Motor neuron (in vitro differentiated cells): ENCODE measurements at places on chromosomes 7 and 10. TPM values are rescaled to one million over a fixed set of nuclear protein-coding genes. Genes with fewer than 3 reads are reported as not detected.

GRCh38 chr10:99827936-99828335 is 45.5 kb downstream of the ABCC2 start:
- ATAC-seq = no peak

NANOS1 gene
- total RNA-seq = 6.2 and 7.6 TPM in 2 replicates

- ATAC-seq = no peak
These were observed 283.0 kb downstream of the USP6NL start for GRCh38 chr10:11328264-11329061.

TDRD1 gene
- total RNA-seq = 0.14 and 0.15 TPM in 2 replicates

DNA sequence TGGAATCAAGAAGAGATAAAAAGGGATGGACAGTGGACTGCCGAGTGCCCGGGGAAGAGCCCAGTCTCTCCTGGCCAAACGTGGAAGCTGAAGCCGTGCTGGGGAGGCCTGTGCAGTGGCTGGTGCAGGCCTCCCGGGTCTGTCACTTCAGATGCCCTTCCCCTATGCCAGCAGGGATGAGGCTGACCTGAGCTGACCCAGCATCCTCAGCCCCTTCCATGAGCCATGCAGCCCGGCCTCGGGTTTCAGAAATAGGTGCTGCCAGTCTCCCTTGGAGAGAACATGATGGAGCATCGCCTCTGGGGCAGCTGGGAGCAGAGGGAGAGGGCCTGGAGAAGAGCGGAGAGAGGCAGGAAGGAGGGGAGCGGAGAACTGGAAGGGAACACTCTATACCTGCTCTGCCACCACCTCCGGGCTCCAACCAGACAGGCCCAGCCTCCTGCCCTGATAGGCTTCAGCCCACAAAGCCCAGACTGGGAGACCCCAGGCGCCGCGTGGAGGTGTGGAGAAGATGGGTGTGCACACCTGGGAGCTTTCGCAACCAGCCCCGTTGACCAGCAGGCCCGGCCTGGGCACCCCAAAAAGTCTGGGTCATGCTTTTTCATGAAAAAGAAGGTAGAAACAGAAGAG is 68.6 kb upstream of the PPP2R2D start:
- ATAC-seq = no peak

GRCh38 chr10:22849077-22849805 is 78.6 kb upstream of the ARMC3 start:
- ATAC-seq = peak; percentile 99

ITPRID1 gene
- total RNA-seq = 0.41 and 0.70 TPM in 2 replicates

DNA sequence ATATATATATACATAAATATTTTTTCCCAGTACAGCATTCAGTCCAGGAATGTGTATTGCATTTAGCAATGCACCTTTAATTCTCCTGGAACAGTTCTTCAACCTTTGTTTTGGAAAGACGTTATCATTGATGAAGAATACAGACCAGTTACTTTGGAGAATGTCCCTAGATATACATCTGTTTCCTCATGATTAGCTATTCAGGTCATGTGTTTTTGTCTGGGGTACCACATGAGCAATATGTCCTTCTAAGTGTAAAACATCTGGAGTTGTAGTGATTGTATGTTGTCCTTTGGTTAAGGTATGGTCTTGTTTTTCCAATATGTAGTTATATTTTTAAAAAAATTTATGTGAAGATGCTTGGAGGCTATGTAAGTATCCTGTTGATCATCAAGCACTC is 10.2 kb downstream of the BZW2 start:
- ATAC-seq = no peak

LIPJ gene
- 0.05 and 0.36 TPM in 2 replicates for total RNA-seq

DNA sequence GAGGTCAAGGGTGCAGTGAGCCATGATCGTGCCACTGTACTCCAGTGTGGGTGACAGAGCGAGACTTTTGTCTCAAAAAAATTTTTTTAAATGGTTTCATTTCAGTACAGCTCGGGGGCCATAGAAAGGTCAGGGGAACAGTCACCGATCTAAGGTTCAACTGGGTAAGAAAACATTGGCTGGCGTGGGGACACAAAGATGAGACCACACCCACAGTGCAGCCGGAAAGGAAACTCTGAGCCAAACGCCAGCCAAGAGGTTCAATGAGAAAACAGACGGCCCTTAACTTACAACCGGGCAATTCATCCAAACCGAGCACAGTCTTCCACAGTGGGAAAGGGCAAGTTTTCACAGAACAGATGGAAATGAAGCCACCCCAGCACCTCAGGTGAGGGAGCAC is 65.1 kb downstream of the SLC37A3 start:
- ATAC-seq = peak; percentile 47

DNA sequence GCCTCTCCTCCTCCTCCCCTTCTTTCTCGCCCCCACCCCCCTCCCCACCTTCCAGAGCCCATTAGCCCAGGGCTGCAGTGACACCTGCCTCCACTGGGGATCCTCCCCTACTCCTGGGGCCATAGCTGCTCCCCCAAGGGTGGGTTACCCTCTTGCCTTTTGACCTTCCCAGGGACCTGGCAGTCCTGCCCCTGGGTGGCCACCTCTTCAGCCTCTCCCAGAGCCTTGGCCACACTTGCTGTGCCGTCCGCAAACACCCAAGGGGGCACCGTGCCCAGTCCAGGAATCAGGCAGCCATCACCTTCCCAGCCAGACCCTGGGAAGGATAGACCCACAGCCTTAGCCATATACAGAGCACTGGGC is 19.8 kb upstream of the CLDN4 start:
- no peak for ATAC-seq

FGL2 gene
- total RNA-seq = 24.1 and 40.2 TPM in 2 replicates

IQUB gene
- 0.46 and 0.48 TPM in 2 replicates for total RNA-seq

GRCh38 chr10:77446700-77447099 is 190.9 kb downstream of the KCNMA1 start:
- no peak for ATAC-seq

NFE2L3 gene
- 9.9 and 11.9 TPM in 2 replicates for total RNA-seq

GRCh38 chr7:110975486-110975885 is 115.4 kb upstream of the LRRN3 start:
- peak; percentile 27 for ATAC-seq

- no peak for ATAC-seq
These were observed 137.9 kb downstream of the KLF6 start for GRCh38 chr10:3647074-3647473.

GRCh38 chr7:80374321-80374720 is 137.5 kb downstream of the GNAT3 start:
- no peak for ATAC-seq

- ATAC-seq = no peak
These were observed 139.3 kb upstream of the COBL start for GRCh38 chr7:51455948-51456347.

SPOCK2 gene
- total RNA-seq = 0.58 and 1.7 TPM in 2 replicates

- ATAC-seq = no peak
These were observed 109.0 kb downstream of the PHF14 start for GRCh38 chr7:11082552-11083213.

DNA sequence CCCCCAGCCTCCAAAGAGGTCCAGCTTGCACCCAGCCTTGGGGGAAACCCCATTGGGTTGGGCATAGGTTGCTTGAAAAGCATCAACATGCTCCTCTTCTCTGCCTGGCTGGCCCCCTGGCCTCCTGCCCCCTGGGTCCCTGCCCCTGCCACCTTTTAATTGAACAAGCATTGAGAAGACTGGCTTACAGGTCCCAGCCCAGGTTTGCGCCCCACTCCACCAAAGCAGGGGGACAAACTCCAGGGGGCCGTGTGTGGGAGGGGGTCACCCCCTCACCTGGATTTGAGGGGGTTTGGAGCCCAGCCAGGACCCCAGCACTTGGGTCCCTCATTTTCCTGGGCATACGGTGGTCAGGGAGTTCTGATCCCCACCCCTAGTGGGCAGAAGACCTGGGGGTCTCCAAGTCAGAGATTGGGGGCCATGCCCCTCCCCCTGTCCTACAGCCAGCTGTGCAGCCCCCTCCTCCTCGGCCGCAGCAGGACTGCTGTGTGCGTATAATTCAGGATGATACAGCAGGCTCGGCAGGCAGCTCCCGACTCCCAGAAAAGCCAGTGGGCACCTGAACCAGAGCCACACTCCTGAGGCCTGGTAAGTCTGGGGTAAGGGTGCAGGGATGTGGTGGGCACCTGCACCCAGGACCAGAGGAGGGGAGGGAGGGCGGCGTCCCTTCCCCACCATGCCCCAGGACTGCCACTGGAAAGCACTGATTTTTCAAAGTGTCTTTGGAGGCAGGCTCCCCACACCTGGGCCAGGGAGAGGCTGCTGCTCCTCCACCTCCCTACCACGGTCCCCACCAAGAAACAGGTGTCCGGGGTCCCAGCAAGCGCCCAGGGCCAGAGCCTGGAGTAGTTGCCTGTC is 1.7 kb downstream of the ELFN1 start:
- no peak for ATAC-seq

GRCh38 chr7:98755138-98755898 is 114.5 kb downstream of the TMEM130 start:
- ATAC-seq = no peak

- ATAC-seq = no peak
These were observed 38.2 kb upstream of the CYP2C18 start for GRCh38 chr10:94645285-94645684.

DNA sequence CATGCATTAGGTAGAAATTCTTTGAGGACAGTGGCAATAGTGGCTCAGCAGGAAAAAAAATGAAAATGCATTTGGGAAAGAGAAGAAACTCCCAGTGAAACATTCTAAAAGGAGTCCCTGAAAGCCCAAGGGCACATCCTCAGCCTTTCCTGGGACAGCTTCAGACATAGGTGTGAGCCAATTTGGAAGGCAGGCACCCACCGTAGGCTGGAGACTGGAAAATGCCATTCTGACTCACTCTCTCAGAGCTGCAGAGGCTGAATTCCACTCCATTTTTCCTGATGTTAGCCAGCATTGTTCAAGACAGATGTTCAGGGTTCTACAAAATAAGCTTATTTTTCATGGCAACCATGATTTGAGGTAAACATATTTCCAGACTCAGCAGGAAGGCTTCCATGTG is 379.0 kb upstream of the FZD8 start:
- no peak for ATAC-seq

DNA sequence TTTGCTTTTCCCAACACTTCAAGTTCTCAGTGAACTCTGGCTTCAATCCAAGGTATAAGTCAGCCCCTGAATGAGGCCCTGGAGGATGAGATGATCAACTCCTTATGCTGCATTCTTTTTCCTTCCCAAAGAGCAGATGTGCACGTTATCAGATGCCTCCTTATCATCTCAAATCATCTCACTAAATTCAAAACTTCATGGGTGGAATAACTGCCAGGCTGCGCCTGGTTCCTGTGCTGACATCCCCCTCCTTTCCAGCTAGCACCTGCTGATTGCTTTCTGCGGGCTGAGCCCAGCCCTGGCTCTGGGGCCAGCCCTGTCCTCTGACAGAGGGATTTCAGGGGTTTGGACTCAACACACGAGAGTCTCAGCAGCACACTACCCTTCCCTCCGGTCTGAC is 44.9 kb downstream of the TLL2 start:
- no peak for ATAC-seq
